SJSA1 (cell line): ENCODE measurements at places on chromosomes 13 and 19.
A peak's percentile ranks its signal among the peaks of the same experiment; 100 is the strongest.

GRCh38 chr13:24877531-24877930 is 113.6 kb downstream of the RNF17 start:
- no peak overlapping the region for H3K4me3 ChIP-seq
- no peak overlapping the region for H3K27ac ChIP-seq
- H3K36me3 ChIP-seq = no peaks in the 10 kb centered on the region
- DNase-seq = no peak

- no peaks in the 10 kb centered on the region for H3K27me3 ChIP-seq
- H3K27ac ChIP-seq = no peak overlapping the region
- H3K4me1 ChIP-seq = no peaks in the 10 kb centered on the region
- H3K36me3 ChIP-seq = no peaks in the 10 kb centered on the region
- no peak for DNase-seq
- H3K4me3 ChIP-seq = no peak overlapping the region
Measured at GRCh38 chr13:47747901-47748300, 253.2 kb downstream of the SUCLA2 start.

GRCh38 chr13:103007427-103007762 is 58.8 kb downstream of the SLC10A2 start:
- no peak for DNase-seq
- H3K4me3 ChIP-seq = no peak overlapping the region
- H3K4me1 ChIP-seq = no peaks in the 10 kb centered on the region
- H3K27ac ChIP-seq = no peak overlapping the region

- H3K36me3 ChIP-seq = no peaks in the 10 kb centered on the region
- H3K27me3 ChIP-seq = no peaks in the 10 kb centered on the region
- H3K27ac ChIP-seq = no peak overlapping the region
- no peak for DNase-seq
Measured at GRCh38 chr13:31882794-31883193, 143.5 kb downstream of the RXFP2 start.

DNA sequence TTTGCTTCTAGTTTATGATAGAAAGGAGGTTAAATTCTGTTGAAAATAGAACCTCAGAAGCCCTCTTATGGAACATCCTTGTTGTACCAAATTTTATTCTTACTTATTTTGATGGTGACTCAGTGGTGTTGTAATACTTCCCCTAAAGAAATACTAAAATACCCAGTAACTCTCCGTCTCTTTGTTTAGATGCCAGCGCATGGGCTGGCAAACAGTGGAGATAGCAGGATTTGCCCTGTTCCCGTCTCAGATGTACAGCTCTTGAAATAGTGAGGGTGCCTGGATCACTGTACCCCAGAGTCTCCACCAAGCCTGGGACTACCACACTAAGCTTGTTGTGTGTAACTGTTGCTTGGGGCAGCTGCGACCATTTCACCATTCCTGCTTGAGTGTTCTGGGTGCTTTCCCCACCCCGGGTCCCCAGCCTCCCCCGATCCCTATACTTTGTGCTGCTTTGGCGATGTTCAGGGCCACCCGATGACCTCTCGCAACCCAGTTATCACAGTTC is 67.0 kb upstream of the TEX29 start:
- H3K4me1 ChIP-seq = peaks cover 14% of the 10 kb centered on the region
- no peak for DNase-seq
- H3K27me3 ChIP-seq = no peaks in the 10 kb centered on the region
- peaks cover 88% of the 10 kb centered on the region for H3K36me3 ChIP-seq
- H3K27ac ChIP-seq = no peak overlapping the region

DNA sequence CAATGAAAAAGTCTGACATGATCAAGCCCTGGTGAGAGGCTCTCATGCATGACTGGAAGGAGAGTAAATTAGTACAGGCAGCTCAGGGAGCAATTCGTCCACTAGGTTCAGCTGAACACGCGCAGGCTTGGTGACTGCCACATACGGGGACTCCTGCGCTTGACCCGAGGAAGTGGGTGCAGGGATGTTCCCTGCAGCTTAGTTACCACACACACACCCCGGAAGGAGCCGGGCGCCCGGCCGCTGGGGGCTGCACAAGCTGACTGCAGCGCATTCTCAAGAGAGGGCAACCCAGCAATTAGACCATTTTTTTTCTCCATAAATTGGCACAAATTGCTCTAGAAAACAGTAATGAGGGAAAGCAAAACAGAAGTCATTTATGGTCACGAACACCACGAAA is 23.0 kb upstream of the MIER2 start:
- no peaks in the 10 kb centered on the region for H3K4me1 ChIP-seq
- DNase-seq = peak; percentile 31
- no peak overlapping the region for H3K4me3 ChIP-seq
- no peak overlapping the region for H3K27ac ChIP-seq
- no peaks in the 10 kb centered on the region for H3K36me3 ChIP-seq
- peaks cover 24% of the 10 kb centered on the region for H3K27me3 ChIP-seq

DNA sequence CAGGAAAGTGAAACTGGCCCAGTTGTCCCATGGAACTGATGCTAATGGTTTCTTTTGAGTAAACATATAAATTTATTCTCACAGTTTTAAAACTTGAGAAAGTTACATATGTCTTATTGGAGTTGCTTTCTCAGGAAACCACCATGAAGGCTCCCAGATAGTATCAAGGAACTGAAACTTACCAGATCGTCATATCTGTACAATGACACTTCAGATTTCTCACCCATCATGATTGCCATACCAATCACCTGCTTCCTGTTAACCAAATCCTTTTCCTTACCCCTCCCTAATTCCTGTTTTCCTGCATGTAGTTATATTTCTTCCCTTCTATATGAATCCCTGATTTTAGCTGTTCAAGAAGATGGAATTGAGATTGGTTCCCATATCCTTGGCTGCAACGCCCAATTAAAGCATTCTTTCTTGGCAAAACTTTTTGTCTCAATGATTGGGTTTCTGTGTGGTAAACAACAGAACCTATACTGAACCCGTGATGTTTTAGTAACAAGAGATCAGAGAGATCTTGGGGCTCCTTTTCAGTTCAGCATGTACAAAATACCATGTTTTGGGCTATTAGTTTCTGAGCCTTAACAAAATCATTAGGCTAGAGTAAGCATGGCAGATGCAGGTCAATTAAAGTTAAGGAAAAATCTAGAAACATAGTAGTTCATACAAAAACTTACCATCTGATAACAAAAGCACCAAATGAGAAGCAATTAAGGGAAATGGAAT is 781.3 kb upstream of the MIR17HG start:
- no peak overlapping the region for H3K4me3 ChIP-seq
- no peaks in the 10 kb centered on the region for H3K36me3 ChIP-seq
- no peaks in the 10 kb centered on the region for H3K27me3 ChIP-seq
- no peak for DNase-seq
